WERI-Rb-1 (cell line): ENCODE measurements at places on chromosomes 4 and X.

GRCh38 chr4:13118633-13119032 lies 365.5 kb downstream of the RAB28 start:
- no peak for DNase-seq

DNA sequence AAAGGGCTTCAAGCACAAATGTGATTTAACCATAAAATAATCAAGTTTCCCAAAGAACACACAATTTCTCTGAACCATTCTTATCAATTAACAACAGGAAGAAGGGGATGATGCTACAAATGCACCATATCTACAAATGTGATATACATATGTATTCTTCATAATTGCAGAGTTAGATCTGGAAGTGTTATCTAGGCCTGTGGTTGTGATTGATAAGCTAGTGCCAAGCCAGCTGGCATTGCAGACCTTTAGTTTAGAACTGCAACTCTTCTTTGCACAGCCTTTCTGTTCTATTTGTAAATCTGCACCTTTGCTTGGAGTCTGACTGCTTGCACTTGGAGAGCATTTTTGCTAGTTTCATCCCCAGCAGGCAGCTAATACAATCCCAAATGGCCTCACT lies 145.5 kb upstream of the NPY2R start:
- DNase-seq: no peak

GRCh38 chrX:101605728-101606127 lies 12.1 kb downstream of the ARMCX6 start:
- DNase-seq: no peak

GRCh38 chrX:131288738-131289511 lies at the start of gene IGSF1:
Gene IGSF1 (minus strand): TSS chrX:131289306. CDS start chrX:131286674, 2,632 bp downstream.
- DNase-seq: no peak

DNA sequence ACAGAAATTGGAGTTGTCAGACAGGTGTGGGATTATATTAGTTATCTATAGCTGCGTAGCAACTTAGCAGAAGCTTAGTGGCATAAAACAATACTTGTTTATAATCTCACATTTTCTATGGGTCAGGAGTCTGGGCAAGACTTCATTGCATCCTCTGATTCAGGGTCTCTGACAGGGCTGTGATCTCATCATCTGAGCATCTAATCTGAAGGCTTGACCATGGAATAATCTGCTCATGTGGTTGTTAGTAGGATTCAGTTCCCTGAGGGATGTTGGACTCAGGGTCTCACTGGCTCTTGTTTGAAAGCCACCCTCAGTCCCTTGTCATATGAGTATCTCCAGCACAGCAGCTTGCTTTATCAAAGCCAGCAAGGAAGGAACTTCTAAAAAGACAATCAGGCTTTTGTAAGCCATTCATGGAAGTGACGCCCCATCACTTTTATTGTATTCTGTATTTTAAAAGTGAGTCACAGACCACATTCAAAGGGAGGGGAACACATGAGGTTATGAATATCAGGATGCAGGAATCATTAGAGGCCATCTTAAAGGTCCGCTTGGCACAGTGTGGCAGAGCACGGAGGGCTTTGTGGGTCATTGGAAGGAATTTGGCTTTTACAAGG lies 37.2 kb upstream of the FAM9B start:
- no peak for DNase-seq

GRCh38 chrX:133726211-133726630 lies 259.2 kb downstream of the GPC3 start:
- DNase-seq: no peak

GRCh38 chr4:10006231-10006600 lies 15.1 kb downstream of the SLC2A9 start:
- no peak for DNase-seq

- no peak for DNase-seq
Measured at GRCh38 chr4:76758996-76759395, 138.9 kb downstream of the SOWAHB start.
